ENCODE measurements at places on chromosomes 16 and 17. TPM values are rescaled to one million over a fixed set of nuclear protein-coding genes. Genes with fewer than 3 reads are reported as not detected.

GRCh38 chr17:17512866-17513265 is 16.7 kb upstream of the RASD1 start:
- DNase-seq, result no peak

- no peak for DNase-seq
Measured at GRCh38 chr17:40952661-40953060, 14.1 kb downstream of the KRT39 start.

DNA sequence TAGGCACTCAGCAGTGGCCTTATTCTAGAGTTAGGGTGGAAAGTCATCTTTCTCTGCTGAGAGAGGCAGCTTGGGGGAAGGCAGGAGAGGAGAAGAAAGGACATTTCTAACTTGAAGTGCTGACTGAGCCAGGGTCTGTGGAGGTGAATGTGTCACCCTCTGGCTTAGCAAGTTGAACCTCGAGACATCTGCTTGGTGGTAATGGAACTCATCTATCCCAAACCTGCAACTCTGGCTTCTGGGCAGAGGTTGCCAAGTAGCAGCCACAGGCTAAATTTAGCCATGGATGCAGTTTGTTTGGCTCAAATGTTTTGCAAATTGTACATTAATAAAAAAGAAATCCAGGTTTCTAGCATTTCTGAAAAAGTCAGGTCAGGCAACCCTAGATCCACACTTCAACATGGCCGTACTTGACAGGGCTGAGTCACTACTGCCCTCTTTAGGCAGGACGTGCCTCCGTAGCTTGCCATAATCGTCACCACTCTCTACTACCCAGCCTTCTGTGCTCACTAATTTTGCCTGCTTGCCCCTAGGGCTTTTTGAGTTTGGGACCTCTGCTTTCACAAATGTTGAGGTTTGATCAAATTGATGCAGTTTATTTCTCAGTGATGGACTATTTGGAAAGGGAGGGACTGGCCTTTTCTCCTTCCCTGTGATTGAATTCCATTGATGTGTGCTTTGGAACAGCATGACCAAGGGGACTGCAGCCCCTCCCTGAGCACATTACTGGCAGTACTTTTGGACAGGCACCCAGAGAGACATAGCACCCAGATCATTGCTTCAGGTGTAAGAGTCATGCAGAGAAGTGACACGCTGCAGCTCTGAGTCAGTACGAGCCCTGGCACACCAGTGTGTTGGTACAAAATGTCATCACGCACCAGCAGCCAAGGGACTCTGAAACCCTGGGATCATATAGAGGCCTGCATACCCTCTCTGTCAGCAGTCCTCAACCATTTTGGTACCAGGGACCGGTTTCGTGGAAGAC is 5.2 kb downstream of the CDH13 start:
- no peak for DNase-seq

GRCh38 chr17:17533901-17534441 is 37.8 kb upstream of the RASD1 start:
- DNase-seq, result no peak

GRCh38 chr16:61590577-61590976 is 445.7 kb downstream of the CDH8 start:
- no peak for DNase-seq

GRCh38 chr17:51461578-51462004 is 201.2 kb downstream of the UTP18 start:
- peak; percentile 8 for DNase-seq

DNA sequence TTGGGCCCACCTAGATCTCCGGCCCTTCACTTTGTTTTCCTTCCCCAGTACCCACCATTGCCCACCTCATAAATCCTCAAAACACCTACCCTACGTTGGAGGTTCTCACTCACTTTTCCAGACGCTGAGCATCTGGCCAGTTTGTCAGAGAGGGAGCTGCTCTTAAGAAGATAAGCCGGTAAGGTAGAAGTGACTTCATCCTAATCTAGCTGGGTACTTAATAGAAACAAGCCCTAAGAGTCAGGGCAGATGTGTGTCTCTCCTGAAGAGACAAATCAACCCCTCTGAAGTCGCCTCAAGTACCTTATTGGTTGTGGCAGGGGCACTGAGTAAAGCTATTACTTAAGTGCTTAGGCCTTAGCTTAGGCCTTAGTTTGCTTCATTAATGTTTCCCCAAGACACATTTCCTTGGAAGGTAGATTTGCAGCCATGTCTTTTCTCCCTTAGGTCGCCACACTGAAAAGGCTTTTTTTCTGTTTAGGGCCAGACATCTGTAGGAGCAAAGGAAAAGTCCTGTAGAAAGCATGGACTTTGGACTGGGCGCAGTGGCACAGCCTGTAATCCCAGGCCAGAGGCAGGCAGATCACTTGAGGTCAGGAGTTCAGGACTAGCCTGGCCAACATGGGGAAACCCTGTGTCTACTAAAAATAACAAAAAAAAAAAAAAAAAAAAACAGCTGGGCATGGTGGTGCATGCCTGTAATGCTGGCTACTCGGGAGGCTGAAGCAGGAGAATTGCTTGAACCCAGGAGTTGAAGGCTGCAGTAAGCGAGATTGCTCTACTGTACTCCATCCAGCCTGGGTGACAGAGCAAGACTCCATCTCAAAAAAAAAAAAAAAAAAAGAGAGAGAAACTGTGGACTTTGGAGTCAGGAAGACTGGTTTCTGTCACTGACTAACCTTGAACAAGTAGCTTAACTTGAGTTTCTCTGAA is 1.0 kb downstream of the TACO1 start:
- no peak for DNase-seq

- no peak for DNase-seq
Measured at GRCh38 chr17:81090361-81091136, 55.6 kb downstream of the BAIAP2 start.

DNA sequence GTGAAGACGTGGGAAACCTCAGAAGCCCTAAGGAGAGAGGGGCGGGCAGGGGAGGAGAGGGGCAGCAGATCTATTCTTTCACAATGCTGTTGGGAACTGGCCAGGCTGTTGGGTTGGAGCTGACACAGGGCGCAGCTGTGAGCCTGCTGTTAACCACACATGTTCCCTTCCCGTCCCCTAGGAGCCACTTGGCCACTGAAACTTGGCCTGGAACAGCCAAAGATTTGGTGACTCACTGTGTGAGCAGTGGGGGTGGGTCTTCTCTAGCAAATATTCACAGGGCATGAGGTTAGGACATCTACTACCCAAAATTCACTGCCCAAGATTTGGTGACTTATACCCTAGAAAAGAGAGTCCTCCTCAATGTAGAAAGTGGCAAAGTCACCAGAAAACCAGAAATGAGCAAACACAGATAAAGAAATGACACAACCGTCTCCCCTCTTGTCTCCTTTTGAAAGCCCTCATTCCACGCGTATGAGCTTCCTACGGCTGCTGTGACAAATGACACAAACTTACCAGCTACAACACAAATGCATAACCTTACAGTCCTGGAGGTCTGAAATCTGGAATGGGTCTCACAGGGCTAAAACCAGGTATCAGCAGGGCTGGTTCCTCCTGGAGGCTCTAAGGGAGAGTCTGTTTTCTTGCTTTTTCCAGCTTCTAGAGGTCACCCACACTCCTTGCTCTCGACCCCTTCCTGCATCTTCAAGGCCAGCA is 6.3 kb downstream of the TBC1D16 start:
- no peak for DNase-seq

- no peak for DNase-seq
Measured at GRCh38 chr16:5438591-5438990, 341.0 kb upstream of the EEF2KMT start.

DNA sequence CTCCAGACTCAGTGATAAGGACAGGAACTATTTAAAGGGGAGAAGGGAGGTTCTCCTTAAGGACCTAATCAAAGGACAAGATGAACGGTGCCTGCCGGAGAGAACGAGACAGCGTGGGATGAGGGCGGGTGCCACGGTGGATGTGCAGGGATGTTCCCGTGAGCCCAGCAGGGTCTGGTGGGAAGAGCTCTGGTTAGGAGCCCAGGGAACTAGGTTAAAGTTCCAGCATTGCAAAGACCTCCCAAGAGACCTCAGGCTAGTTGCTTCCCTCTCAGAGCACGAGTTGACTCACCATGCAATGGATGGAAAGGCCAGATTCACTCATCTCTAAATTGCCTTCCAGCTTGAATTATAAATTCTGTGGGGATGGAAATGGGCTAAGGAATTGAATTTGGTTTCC is 14.7 kb downstream of the CCR7 start:
- DNase-seq, result no peak

DNA sequence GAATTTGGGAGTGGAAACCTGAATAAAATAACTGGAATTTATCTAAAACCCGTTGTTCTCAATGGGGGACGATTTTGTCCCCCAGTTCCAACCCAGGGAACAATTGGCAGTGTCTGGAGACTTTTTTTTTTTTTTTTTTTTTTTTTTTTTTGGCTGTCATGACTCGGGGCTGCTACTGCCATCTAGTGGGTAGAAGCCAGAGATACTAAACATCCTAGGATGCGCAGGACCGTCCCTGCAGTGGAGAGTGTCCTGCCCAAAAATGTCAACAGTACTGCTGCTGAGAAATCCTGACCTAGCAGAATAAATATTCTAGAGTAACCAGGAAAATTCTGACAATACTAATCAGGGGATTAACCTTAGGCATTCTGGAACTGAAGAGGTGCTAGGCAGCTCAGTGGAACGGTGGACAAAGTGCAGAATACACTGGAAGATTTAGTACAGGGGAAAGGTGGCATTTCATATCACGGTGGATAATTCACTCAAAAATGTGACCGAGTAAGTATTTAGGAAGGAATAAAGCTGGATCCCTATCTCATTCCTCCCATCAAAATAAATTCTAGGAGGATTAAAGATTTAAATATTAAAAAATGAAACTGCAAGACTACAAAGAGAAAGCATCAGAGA is 107.6 kb downstream of the SPECC1 start:
- DNase-seq, result no peak

- DNase-seq, result no peak
Measured at GRCh38 chr16:31206776-31207175, 4.2 kb upstream of the PYCARD start.

DNA sequence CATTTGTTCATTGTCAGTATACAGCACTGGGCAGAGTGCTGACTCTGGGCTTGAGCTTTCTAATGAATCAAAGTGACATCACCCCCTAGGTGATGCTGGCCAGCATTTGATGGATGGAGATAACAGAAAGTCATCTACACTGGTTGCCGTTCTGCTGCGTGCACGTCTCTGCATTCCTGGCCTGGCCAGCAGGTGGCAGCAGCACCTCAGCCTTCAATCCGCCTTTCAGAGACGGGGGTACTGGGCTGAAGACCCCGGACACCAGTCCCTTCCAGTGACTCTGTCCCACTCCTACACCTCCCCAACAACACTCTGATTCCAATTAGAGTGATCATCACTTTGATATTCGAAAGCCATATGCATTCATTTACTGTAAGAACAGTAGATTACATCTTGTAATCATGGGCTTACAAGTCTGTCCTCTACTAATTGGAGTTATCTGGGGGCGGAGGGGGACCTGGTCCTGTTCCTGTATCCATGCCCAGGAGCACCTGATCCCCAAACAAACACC is 6.0 kb downstream of the CPSF4L start:
- DNase-seq, result no peak

DNA sequence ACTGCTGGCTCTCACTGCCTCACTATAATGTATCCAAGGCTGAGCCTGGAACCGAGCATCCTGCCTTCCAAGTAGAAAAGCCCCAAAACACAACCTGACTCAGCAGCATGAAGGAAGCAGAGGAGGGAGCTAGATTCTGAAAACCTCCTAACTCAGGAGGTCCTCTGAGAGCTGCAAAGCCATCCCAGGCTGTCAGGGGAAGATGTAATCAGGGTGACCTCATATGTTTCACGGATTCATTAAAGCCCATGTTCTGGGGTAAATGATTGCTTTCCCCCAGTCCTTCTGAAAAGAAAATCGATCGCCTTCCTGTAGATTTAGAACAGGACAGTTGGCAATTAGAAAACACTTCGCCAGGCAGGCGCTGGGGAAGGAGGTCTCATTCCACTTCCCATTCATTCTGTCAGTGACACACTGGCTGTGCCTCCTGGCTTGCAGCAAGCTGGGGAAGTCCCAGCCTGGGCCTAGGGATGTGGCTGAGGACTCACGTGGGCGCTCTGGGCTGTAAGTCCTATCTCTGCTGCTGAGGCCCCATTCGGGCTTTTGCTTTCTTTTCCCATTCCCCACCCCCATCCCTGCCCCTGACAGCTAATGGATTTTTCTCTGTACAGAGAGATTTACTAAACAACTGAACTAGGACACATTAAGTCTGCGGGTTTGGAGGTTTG is 75.7 kb upstream of the TMEM132E start:
- DNase-seq, result no peak

DNA sequence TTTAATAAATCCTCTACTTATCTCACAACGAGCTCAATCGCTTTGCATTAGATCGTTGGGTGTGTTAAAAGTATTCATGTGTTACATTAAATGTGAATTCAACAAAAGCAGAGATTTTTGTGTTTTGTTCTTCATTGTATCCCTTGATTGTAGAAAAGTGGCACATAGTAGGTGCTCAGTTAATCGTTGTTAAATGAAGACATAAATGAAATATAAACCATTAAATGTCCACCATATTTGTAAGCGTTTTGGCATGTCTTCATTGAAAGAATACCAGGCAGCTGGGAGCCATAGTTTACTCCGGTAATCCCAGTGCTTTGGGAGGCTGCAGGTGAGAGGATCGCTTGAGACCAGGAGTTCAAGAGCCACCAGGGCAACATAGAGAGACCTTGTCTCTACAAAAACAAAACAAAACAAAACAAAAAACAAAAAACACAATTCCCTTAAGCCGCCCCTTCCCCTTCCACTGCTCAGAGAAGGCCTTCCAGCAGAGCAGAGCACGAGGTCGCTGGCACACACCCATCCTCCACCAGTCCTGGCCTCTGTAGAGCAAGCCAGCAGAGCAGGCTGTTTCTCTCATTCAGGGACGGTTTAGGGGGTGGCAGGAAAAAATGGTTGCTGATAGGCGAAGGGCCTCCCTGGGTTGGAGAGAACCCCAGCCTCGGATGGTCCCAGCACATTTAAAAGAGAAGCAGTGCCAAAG is 673 bp upstream of the CHD9 start:
- DNase-seq, result no peak

DNA sequence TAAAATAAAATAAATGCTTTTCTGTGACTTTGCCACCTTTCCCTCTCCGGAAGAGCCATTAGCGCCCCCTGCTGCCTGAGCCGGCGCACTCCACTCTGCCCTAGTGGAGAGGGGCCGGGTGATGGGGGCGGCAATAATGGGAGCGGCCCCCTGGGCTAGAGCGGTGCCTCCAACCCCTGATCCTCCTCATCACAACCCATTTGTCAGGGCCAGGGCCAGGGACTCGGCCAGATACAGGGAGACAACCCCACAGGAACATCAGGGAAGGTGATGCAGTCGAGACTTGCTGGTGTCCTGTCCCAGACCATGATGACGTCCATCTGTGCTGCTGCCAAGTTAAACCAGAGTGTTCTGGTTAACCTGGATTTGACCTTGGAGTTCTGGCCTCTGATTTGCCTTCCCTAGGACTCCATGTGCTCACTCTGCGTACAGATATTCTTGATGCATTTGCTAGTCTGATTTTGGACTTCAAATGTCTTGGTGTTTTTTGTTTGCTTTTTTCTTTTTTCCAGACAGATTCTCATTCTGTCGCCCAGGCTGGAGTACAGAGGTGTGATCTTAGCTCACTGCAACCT is 46.1 kb upstream of the BPTF start:
- DNase-seq, result peak; percentile 11

Gene KRTAP9-8
- polyA plus RNA-seq, result not detected

Gene EFTUD2
- polyA plus RNA-seq, result 114 TPM

Gene CLEC19A
- not detected for polyA plus RNA-seq

Gene ERN1
- polyA plus RNA-seq, result 8.8 TPM

Gene LGALS9C
- not detected for polyA plus RNA-seq

Gene PLEKHM1
- polyA plus RNA-seq, result 13.9 TPM

Gene RFWD3
- polyA plus RNA-seq, result 26.6 TPM

Data from right renal pelvis (tissue), 4 donors.